Stimulated activated CD8-positive, alpha-beta memory T cell treated with anti-CD3 and anti-CD28 coated beads, Interleukin-4, amount 100 ng/mL, for 48 hours (primary cell): ENCODE measurements at places on chromosomes 12 and 14.

DNA sequence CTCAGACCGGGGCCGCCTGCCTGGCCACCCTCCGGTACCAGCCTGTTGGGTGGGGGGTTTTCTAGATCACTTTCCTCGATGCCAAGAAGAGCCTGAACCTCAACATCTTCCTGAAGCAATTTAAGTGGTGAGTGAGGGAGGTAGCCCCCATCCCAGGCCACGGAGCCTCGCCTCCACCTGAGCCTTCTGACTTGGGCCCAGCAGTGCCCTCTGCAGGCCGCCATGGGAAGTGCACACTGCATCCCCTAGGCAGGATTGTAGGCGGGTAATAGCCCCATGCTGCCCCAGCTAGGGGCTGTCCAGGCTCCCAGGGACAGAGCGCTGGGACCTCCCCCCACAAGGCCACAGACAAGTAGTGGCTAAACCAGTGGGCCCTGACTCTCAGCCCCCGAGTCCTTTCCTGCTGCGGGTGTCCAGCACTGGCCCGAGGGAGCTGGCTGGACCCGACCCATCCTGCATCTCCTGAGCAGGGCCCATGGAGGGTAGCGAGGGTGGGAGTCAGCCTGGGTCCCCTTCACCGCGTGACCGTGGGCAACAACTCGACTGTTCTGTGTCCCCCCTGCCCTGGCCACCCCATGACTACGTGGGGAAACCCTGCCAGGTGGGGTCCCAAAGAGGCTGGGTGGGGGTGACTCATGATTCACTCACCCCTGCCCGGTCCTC, 15.3 kb upstream of the ADSS1 start:
- peak; percentile 87 for DNase-seq

GRCh38 chr14:30355431-30355913, 203.5 kb upstream of the G2E3 start:
- DNase-seq: peak; percentile 27

DNA sequence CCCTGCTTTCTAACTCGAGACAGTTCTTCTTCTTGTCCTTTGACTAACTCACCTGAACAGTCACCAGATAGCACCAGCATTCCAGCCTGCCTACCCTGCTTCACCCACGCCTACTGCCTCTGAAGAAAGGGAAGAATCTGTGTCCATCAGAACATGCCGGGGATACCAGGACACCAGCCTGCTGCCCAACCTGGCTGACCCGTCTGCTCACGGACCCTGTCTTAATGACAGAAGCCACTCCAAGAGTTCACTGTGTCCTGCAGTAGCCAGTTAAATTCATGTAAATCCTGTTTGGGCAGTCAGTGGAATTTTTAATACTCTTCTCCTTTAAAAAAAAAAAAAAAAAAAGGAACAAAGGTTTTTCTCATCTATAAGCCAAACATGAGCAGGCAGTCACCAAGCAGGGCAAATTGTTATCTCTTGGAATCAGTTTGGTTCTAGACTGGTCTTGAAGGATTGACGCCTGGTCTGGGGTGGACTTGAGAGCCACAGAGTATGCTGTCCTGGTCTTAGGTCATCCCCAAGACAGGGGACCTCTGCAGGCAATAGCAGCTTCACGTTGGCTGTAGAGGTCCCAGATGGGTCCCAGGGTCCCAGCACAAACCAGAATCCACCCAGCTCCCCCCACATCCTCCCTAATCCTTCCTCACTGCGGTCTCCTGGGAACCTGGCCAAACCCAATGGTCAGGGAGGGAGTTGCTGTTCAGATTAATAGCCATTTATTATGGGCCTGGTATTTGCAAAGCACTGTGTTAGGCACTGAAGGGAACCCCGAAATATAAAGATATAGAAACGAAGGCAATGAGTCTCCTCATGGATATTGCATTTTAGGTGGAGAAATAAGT, 181.1 kb upstream of the HIF1A start:
- DNase-seq: peak; percentile 19

GRCh38 chr14:101772770-101773169, 11.3 kb downstream of the PPP2R5C start:
- DNase-seq: no peak

- DNase-seq: no peak
Observed at GRCh38 chr12:79959484-79959883, 24.6 kb upstream of the PPP1R12A start.
